ENCODE measurements at places on chromosomes 1 and 21.

- no peak for DNase-seq
Measured at GRCh38 chr1:7534061-7534825, 236.9 kb upstream of the VAMP3 start.

GRCh38 chr1:116287341-116288200 is 85.5 kb upstream of the ATP1A1 start:
- no peak for DNase-seq

GRCh38 chr1:20948101-20948500 is 161.0 kb upstream of the HP1BP3 start:
- DNase-seq = no peak

GRCh38 chr21:33634254-33634653 is 7.3 kb downstream of the CRYZL1 start:
- no peak for DNase-seq

GRCh38 chr1:36083635-36084496 is at the start of gene TEKT2:
Gene TEKT2 (plus strand): TSS chr1:36084094. CDS start chr1:36084922, 828 bp downstream.
- DNase-seq = peak; percentile 80

DNA sequence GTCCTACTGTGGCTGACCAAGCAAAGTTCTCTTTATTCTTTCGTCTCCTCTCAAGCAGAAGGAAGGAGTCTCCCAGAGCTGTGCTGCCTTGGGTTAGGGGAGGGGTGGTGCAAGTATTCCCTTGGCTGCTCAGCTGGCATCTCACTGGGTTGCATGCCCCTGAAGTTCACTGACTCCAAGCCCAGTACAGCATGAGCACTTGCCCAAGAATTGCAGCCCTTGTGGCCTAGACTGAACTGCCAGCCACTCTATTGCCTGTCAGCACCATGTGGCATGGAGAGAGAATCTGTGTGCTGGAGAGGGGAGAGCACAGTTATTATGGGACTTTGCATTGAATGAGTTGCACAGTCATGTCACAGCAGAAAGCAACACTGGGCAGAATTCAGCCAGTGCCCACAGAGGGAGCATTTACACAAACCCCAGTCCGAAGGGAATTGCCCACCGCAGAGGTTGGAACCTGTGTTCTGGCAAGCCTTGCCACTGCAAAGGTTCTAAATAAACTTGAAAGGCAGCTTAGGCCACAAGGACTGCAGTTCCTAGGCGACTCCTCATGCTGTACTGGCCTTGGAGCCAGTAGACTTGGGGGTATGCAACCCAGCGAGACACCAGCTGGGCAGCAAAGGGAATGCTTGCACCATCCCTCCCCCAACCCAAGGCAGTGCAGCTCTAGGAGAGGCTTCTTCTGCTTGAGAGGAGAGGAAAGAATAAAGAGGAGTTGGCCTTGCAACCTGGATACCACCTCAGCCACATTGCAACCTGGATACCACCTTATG is 28.8 kb downstream of the DR1 start:
- no peak for DNase-seq

DNA sequence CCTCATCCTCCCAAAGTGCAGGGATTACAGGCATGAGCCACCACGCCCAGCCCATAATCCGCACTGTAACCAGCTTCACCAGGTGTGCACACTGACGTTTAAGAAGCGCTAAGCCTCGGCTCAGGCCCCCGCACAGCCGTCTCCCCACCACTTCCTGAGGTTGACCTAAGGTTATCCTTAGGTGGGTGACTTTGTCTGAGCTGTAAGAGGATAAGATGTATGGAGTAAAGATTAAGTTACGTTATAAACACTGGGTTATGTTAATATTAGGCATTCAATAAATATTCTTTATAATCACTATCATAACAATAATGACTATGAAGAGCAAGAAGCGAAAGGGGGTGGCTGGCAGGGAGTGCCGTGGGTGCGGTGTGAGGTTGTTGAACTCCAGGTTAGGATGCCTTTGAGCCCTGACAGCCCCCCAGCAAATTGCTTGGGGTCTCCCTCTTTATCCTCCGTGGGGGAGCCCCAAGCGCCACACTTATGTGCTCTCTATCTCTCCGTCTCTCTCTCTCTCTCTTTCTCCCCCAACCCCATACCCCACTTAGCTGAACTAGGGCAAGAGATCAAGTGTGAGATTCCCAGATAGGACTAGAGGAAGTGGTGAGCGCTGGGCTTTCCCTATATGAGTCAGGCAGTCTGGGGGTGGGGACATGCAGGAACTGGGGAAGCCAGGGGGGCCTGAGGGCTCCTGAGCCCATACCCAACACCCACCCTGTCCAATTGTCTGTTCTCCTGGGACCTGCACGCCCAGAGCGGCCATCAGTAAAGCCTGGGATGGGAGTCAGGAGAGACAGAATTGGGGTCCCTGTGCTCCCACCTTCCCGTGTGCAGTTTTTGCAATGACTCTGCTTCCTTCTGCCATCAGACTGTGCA is 7.6 kb downstream of the EFHD2 start:
- peak; percentile 23 for DNase-seq

DNA sequence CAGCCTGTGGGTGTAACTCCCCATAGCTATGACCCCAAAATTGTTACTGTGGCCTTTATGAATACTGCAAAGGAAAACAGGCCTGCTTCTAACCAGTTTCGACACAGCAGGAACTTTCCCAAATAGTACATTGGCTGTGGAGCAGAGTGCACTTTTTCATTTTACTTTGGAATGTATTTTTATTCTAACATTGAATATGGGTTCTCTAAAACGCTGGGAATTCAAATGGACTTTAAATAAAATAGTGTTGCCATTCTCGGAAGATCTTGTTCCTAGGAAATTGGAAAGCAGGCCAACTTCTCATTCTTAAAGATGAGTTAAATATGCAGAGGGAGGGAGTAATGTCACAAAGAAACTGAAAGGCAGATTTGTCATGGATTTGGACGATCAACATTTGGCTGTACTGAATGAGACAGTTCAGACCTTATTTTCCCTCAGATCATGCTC is 39.6 kb upstream of the ARHGAP29 start:
- DNase-seq = no peak

GRCh38 chr1:33842348-33842747 is 21.5 kb upstream of the HMGB4 start:
- DNase-seq = no peak

- no peak for DNase-seq
Measured at GRCh38 chr21:37627074-37627473, 260.5 kb downstream of the DYRK1A start.

DNA sequence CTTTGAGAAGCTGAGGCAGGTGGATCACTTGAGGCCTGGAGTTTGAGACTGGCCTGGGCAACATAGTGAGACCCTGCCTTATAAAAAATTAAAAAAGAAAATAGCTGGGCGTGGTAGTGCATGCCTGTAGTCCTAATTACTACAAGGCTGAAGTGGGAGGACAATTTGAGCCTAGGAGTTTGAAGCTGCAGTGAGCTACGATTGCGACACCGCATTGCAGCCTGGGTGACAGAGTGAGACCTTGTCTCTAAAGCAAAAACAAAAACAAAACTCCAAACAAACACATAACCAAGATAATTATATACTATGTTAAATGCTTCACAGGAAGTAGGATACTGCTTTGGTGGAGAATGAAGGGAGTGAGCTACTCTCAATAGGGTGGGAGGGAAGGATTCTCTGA is 5.4 kb upstream of the PAFAH2 start:
- no peak for DNase-seq

- DNase-seq = no peak
Measured at GRCh38 chr1:229989591-229990248, 77.3 kb upstream of the GALNT2 start.

DNA sequence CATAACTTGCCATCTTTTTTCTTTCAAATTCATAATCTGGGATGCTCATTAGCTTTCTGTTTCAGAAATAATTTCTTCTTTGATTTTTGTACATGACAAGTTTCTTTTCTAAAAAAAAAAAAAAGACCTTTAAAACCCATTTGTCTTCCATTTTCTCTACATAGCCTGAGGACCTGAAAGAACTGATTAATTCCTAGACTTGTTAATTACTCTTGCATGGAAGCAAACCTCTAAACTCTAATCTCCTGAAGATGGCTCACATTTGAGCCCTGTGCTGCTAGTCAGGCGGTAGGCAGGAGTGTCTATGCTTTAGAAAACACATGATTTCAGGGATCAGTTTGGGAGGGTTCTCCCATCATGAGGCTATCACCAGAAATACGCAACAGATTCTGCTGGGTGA is 152.0 kb downstream of the KAZN start:
- no peak for DNase-seq

GRCh38 chr1:10765304-10765703 is 31.1 kb downstream of the CASZ1 start:
- no peak for DNase-seq

DNA sequence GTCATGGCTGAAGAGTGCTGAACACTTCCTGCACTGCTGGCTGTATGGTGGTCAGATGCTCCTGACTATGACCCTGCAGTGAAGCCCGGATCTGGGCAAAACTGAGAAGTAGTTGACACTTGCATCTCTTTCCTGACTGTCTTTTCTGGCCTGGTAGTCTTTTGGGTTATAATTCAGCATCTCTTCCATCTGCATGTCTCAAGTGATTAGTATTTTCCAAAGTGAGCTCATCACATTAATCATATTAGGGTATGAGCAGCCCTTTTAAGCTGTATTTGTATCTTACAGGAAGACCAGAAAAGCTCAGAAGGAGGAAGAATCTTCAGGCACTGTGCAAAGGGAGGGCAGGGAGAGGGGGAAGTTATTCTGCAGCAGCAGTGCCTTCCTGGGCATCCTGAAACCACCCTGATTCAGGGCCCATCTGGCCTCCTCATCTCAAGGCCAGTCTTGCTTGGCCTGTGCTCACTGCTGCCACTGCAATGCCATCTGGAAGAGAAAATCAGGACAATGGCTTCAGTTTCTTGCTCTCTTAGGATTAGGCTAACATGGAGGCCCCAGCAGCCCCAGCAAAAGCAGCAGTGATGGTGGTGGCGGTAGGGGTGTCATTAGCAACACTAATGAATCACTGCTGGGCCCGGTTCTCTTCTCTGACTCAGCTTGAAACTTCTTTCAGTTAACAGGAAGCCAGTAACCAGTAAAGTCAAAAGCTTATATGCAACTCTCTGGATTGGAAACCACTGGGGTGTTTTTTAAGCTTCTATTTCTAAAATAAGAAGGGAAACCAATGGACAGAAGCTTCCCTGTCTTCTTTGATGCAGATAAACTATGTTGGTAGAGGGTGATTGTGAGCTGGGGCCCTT is 63.3 kb upstream of the WDR26 start:
- DNase-seq = peak; percentile 90

DNA sequence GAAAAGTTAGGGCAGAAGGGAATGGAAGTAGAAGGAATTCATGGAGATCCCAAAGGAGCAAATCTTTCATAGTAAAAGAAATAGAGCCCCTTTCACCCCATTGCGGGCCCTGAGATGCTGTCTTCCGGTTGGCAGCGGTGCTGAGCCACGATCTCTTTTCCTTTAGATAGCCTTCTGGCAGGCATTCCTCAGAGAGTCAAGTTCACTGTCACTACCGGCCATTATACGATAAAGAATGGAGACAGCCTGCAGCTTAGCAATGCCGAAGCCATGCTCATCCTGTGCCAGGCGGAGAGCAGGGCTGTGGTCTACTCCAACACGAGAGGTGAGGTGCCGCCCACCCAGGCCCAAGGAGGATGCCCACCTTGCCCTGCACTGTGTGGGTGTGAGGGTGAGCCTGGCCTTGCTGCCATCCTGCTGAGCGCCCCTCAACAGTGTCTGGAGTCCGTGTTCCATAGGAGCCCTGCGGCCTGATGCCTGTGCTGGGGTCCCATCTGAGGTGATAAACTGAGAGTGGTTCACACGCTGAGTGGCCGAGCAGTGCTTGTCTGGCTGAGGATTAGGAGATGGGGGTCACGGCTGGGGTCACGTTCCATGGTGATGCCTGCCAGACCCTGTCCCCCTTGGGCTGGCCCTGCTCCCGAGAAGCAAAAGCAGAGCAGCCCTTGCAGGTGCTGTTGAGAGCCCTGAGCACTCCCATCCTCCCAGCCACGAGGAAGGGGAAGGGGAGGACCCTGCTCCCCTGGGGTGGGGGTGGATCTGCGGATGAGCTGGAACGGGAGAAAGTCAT is 20.4 kb upstream of the PWP2 start:
- no peak for DNase-seq

GRCh38 chr1:235045034-235045690 is 83.5 kb downstream of the TOMM20 start:
- no peak for DNase-seq

GRCh38 chr1:241440904-241441303 is 78.7 kb downstream of the FH start:
- no peak for DNase-seq

DNA sequence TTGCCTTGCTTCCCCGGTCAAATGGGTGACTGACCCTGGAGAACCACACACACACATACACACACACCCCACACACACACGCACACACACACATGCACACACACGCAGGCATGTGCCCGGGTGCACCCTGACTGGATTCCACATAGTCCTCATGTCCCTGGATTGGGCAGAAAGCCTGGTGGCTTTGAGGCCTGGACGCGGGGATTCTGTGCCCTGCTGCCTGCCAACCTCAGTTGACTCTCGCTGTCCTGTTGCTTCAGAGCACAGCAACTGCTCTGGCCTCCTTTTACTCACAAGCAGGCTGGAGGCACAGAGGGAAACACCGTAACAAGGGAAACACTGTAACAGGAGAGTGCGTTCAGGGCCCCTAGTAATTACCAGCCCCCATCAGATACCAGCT is 6.4 kb downstream of the RORC start:
- no peak for DNase-seq

- no peak for DNase-seq
Measured at GRCh38 chr1:228274452-228275178, 66.8 kb downstream of the OBSCN start.

GRCh38 chr1:78095593-78095992 is 49.8 kb downstream of the GIPC2 start:
- no peak for DNase-seq

DNA sequence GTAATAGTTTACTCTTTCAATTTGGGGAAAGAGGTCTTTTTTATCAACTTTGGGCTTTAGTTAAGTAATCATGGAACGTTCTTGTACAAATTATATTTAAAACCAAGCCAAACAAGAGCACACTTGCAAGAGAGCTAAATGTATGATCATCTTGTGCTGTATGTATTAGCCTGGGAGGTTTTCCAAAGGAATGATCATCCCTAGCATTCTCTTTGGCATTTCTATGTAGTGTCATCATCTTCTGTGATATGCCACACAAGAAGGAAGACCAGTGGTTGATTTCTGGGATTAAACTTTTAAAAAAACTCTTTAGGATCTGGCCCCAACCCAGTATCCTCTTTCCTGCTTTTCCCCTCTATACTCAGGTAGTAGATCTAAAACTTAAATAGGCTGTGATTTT is 38.4 kb upstream of the KCNQ4 start:
- no peak for DNase-seq

DNA sequence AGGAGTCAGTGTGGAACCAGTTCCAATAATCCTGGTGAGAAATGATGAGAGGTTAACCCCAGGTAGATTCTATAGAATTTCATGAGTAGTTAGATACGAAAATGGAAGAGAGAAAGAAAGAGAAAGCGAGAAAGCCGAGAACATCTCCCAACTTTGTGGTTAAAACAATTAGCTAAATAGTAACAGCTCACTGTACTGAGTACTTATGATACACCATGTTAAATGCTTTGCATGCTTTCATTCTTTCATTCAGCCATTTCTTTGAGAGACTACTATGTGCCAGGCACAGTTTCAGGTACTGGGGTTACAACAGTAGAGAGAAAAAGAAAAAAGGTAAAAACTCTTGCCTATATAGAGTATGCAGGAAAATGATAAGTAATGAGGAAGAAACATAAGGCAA is 109.7 kb upstream of the SYT6 start:
- no peak for DNase-seq

Data from NCI-H524 (cell line).